ENCODE measurements at places on chromosomes 3 and 15. TPM values are rescaled to one million over a fixed set of nuclear protein-coding genes. Genes with fewer than 3 reads are reported as not detected.

MOBP gene
- total RNA-seq = not detected

IFT80 gene
- total RNA-seq = 44.7 TPM

TMEM207 gene
- not detected for total RNA-seq

SLITRK3 gene
- not detected for total RNA-seq

SLC33A1 gene
- 45.4 TPM for total RNA-seq

TP63 gene
- 16.7 TPM for total RNA-seq

ANKUB1 gene
- total RNA-seq = not detected

FANCD2OS gene
- not detected for total RNA-seq

IL20RB gene
- total RNA-seq = 10.7 TPM

STX19 gene
- not detected for total RNA-seq

DNA sequence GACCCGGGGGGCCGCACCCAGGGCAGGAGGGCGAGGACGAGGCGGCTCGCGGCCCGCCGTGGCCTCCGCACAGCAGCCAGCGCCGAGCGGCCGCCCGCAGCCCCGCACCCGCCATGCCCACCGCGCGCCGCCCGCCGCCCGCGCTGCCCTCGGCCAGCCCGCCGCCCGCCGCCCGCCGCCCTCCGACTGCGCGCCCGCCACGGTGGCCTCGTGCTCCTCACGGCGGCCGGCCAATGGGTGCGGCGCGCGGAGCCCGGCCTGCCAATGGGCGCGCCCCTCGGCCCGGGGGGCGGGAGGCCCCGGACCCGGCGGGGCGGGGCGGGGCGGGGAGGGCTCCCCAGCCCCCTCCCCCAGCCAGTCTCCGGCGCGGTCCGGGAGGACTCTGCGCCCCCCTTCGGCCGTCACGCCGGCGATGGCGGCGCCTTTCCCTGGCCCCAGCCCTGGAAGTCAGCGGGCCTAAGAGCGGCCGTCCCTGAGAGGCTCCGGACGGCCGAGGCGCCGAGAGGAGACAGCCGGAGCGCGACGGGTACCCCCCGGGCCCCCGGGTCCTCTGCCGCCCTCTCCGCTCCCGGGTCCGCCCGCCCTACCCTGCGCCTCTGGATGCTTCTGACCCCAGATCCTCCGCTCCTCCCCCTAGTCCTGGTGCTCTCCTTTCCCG is at the start of gene NT5DC2:
TSS of gene NT5DC2 (minus strand) at position 235 of the 658 bp plus-strand sequence. CDS start at position 115, 120 bp downstream.
- DNase-seq = peak; percentile 81

- no peak for DNase-seq
Observed at GRCh38 chr3:14620512-14620911, 31.1 kb upstream of the CCDC174 start.

DNA sequence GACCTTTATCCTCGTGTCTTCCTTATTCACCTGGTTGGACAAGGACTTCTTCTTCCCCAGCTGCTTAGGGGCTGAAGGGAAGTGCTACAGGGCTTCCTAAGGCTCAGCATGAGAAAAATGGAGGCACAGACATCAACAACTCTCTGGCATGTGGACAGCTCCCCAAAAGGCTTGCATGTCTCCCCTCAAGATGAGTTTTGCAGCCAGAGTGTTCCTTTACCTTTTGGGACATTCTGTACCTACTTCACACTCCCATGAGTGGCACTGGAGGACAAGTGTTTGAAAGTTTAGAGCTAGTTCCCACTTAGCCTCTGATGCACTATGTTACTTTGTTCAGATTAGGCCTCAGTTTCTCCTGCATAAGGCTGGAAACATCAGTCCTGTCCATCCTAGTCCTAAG is 77.1 kb upstream of the HACD2 start:
- DNase-seq = no peak
